ENCODE measurements at places on chromosomes 12 and 14.

- no peak for DNase-seq
Measured at GRCh38 chr12:30794020-30794419, 39.3 kb upstream of the CAPRIN2 start.

DNA sequence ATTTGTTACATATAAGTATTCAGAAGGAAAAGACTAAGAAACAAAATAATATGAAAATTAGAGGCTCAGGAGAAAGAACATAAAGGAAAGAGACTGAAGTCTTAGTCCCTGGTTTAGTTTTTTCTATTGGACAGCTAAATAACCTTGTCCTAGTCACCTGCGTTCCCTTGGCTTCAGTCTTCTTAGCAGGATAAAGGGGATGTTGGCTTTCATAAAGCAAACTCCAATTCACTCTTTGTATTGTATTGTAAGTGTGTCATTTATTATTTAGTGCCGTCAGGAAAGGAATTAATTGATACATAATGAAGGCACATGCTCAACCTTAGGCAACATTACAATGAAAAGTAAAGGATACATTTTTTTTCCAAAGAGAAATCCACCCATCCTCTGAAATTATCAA, 190.3 kb upstream of the PPFIA2 start:
- DNase-seq, result peak; percentile 55

DNA sequence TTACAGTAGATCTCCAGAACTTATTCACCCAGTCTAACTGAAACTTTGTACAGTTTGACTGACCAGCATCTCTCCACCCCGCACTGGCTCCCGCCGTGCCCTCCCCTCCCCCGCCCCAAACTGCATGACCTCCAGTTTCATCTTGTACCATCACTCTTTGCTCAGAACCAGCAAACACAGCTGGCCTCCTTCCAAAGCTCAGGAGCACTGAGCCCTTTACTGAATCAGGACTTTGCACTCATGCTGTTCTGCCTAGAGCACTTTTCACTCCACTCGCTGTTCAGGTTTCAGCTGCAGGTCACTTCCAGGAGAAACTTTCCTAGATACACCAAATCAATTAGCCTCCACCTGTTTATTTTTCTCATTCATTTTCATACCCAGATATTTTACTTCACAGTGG, 455.3 kb upstream of the PDE3A start:
- DNase-seq, result no peak

GRCh38 chr14:54785778-54786770, 116.6 kb downstream of the GCH1 start:
- DNase-seq, result no peak

DNA sequence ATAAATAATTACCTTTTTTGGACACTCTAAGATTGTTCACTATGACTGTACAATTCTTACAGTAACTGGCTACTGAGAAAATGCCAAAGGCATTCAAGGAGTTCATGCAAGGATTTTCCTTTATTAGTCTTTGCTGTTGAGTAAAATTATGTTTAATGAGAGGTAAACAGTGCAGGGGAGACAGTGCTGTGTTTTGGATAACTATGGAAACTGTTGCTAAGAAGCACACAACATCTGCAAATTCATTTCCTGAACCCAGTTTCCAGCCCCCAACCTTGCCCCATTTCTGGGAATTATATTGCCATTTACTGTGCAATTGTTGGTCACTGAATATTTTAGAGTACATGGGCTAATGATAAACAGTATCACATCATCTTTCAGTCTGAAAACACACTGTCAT, 1005.8 kb downstream of the TRHDE start:
- peak; percentile 36 for DNase-seq

GRCh38 chr12:60345442-60345841, 749.6 kb downstream of the SLC16A7 start:
- DNase-seq, result no peak

GRCh38 chr12:5969974-5970690, 25.1 kb upstream of the ANO2 start:
- DNase-seq, result no peak

GRCh38 chr14:54699735-54700134, 132.8 kb downstream of the SAMD4A start:
- DNase-seq, result no peak

DNA sequence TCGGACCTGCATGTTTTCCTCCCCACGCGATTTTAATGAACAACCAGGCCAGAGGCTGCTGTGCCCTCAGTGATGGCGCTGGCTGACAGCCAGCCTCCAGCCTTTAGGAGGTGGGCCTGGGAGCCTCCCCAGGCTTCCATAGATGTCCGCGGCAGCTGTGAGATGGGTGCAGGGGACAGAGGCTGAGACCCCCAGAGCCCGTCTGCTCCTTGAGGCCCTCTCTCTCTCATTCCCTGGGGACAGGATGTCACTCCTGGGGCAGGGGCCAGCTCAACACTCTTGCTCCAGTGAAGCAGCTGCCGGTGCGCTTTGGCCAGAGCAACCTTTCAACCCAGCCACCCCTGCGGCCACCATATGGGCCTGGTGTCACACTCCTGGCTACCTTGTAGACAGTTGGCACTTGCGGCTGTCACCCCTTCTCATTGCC, 24.8 kb downstream of the MVK start:
- no peak for DNase-seq

DNA sequence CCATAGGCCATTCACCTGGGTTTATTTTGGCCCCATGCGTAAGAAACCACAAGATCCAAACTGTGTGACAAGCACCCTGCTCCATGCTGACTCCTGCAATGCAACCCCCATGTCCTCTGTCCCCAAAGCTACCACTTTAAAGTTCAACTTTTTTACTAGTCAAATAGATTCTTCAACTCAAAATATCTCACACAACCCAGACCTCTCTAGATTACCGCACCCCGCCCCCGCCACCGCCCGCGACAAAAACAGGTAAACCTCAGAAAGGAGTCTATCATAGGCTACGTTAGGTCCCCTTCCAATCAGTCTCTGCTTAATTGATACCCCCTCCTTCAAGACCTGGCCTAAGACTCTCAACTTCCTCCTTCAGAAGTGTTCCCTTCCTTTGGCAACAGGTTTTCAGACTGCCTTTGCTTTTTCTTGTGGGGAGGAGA, 2.2 kb downstream of the ZFP36L1 start:
- DNase-seq, result no peak

- DNase-seq, result no peak
Measured at GRCh38 chr14:99634443-99634842, 10.5 kb upstream of the HHIPL1 start.

- DNase-seq, result no peak
Measured at GRCh38 chr12:132507161-132507538, 17.2 kb downstream of the FBRSL1 start.

DNA sequence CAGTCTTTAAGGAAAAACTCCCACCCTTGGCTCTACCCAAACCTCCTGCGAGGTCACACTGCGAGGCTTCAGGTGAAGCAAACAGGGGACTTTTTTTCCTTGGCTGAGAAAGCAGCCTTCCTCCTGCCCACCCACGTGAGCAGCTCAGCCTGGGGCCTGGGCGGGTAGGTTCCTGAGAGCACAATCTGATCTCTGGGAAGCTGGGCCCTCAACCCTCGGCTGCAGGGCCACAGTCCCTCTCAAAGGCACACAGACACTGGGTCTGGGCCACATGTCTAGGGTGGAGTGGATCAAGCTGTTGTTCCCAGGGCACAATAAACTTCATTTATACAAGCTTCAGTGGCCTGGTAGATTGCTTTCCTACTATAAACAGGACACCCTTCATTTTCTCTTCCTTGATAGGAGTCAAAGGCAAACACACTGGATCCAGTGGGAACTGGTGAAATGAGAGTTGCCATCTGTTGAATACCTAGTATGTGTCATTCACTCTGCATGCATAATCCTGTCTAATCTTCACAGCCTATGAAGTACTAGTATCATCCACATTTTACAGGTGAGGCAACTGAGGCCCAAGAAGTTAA, 41.3 kb upstream of the PNMA1 start:
- no peak for DNase-seq

DNA sequence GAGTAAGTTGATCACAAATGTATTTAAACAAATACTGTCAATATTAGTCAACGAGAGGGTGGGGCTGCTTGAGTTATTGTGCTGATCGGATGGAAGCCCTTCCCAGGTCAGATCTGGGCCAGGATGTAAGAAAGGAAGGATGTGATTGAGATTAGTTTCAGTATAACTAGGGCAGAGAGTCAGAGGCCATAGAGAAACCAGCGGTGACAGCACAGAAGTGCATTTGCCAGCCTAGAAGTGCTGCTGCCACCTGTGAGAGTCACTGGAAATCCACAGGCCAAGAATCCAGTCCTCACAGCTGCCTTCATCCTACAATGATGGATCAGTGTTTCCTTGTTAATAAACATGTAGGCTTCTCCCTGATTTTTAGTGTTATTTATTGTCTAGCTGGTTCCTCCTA, 9.8 kb upstream of the FERMT2 start:
- no peak for DNase-seq

- DNase-seq, result no peak
Measured at GRCh38 chr12:58347691-58348090, 406.3 kb downstream of the ATP23 start.

DNA sequence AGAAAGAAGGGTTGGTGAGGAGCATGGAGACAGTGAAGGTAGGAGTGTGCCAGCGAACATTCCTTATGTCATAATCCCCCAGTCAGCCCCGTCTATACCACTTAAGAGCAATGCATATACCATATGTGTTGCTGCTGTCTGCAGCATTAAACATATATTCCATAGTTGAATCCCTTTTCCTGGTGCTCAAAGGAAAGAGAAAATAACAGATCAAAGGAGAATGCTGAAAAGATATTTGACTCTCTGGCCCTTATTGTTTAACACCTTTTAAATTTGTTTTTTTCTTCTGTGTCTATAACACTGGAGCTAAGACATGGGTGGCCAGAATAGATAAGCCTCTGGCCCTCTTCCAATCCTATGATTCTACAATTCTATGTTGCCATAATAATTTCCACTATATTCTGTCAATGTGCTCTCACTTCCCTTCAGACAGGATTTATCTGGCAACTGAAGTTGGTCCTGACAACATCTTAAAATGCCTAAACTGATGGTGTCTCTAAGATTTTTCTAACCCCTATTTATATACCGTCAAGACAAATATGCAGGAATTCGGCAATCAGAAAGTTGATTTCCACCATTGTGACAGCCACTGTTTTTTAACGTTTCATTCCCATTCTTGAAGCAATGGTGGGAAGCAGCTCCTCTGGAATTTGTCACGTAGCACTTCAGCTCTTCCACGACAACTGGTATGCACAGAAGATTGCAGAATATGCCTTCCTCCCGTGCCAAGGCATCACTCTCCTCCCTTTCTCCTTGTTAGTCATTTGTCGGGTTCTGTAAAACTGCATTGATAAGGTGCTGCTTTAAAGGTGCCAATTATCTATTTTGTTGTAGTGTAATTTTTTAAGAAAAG, 204.7 kb downstream of the BCAT1 start:
- DNase-seq, result no peak

GRCh38 chr12:25058658-25059058, 109.8 kb upstream of the BCAT1 start:
- no peak for DNase-seq

- DNase-seq, result no peak
Measured at GRCh38 chr12:6382982-6383381, 980 bp upstream of the LTBR start.

Measured in NCI-H748 treated with DMSO at 0.1 percent for 48 hours (cell line).